Umbilical cord (tissue), 2 donors: ENCODE measurements at places on chromosomes 6 and 20. TPM values are rescaled to one million over a fixed set of nuclear protein-coding genes. Genes with fewer than 3 reads are reported as not detected.

SLPI gene
- total RNA-seq, result 2.4 TPM

PTPRT gene
- total RNA-seq, result 17.8 TPM

ULBP2 gene
- total RNA-seq, result 3.6 TPM

EXOC2 gene
- 47.9 TPM for total RNA-seq

PPP1R18 gene
- total RNA-seq, result 20.9 TPM

PEX3 gene
- 20.5 TPM for total RNA-seq

TMEM151B gene
- total RNA-seq, result 0.96 TPM

SLC13A3 gene
- total RNA-seq, result 12.3 TPM

SOX4 gene
- 48.2 TPM for total RNA-seq

COL12A1 gene
- total RNA-seq, result 1,307 TPM

PHACTR2 gene
- total RNA-seq, result 232 TPM

CD40 gene
- total RNA-seq, result 5.8 TPM

MCM8 gene
- 4.3 TPM for total RNA-seq

RBM24 gene
- total RNA-seq, result 25.0 TPM

ANKRD66 gene
- 9.4 TPM for total RNA-seq

PREX1 gene
- 6.5 TPM for total RNA-seq

HLA-DRA gene
- 47.4 TPM for total RNA-seq

DEFB119 gene
- not detected for total RNA-seq

SLC22A7 gene
- not detected for total RNA-seq

RIN2 gene
- 33.7 TPM for total RNA-seq

LAMA5 gene
- 26.2 TPM for total RNA-seq

SPINT4 gene
- not detected for total RNA-seq

RAB44 gene
- total RNA-seq, result not detected

OVOL2 gene
- not detected for total RNA-seq

HLA-DOA gene
- total RNA-seq, result 0.72 TPM

PRDM1 gene
- 7.9 TPM for total RNA-seq

CST9L gene
- total RNA-seq, result 0.96 TPM
